Activated T-helper 1 cell treated with anti-CD3 and anti-CD28 coated beads, Interleukin-2, amount 50 U/mL, for 16 hours (primary cell): ENCODE measurements at places on chromosomes 7 and 10.
A peak's percentile ranks its signal among the peaks of the same experiment; 100 is the strongest.

DNA sequence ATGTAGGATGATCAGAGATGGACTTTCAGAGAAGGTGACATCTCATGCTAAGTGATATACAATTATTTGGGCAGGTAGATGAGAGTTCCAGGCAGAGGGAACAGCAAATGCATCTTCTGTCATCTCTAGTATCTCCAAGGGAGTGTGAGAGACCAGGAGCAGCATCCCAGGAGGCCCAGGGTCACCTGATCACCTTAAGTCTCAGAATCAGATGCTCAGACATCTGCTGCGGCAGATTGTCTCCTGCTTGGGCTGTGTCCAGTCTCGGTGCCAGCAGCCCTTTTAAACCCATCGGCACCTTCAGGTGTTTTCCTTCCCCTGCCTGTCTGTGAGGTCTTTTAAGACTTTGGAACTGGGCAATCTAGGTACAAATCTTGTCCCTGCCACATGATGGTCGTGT lies 690.6 kb downstream of the LRMDA start:
- no peak for DNase-seq

- no peak for DNase-seq
Observed at GRCh38 chr10:116147147-116147905, 125.7 kb downstream of the GFRA1 start.

GRCh38 chr7:142405122-142405765 lies 147.4 kb upstream of the PRSS58 start:
- no peak for DNase-seq

DNA sequence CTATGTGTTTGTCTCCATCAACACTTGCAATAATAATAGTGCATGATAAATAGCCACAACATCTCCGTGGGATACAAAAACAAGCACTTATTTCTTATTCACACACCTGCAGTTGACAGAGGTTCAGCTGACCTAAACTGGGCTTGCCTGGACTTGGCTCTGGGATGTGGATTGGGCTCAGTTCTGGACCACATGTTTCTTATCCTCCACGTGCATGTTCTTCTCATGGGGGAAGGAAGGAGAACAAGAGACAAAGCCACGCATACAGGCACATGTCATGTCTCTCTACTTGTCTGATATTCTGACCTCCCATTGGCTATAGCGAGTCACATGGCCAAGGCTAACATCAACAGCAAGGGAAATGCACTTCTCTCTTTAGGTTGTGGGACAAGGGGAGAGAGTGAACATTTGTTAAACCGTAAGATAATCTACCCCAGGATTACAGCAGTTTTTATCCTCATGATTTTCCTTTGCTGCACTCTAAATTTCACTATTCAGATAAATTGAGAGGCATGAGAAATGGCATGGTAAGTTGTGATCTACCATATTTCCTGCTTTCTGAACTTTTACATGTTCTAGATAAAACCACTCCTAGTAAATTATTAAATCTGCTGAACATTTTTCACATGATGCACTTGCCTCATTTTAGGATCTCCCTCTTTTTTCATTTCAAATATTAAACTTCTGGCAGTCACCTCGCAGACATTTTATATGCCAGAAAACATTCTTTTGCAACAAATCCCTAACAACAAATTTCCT lies 33.7 kb downstream of the CFAP58 start:
- DNase-seq, result no peak

- DNase-seq, result no peak
Observed at GRCh38 chr7:37943905-37944736, 23.7 kb downstream of the EPDR1 start.

GRCh38 chr10:30013757-30014156 lies 45.6 kb downstream of the JCAD start:
- no peak for DNase-seq

GRCh38 chr7:149736478-149737360 lies 36.7 kb downstream of the ZNF467 start:
- no peak for DNase-seq

DNA sequence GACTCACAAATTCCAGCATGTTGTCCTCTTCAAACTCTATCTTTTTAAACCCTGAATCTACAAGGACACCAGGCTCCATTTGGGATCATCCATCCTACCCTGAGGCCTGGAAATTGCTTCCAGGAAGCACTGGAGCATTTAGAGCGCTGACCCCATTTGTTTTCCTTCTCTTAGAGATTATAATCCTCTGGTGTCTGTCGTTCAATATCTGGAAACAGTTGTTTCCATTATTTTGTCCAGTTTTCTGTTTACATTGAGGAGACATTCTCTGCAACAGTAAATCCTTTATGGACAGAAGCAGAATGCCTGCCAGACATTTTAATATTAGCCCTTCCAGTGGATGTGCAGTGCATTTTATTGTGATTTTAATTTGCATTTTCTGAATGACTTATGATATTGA lies 119.4 kb upstream of the MEOX2 start:
- no peak for DNase-seq

- no peak for DNase-seq
Observed at GRCh38 chr7:121563177-121563576, 167.1 kb upstream of the FAM3C start.

GRCh38 chr10:86688398-86688921 lies 20.1 kb downstream of the LDB3 start:
- peak; percentile 21 for DNase-seq

DNA sequence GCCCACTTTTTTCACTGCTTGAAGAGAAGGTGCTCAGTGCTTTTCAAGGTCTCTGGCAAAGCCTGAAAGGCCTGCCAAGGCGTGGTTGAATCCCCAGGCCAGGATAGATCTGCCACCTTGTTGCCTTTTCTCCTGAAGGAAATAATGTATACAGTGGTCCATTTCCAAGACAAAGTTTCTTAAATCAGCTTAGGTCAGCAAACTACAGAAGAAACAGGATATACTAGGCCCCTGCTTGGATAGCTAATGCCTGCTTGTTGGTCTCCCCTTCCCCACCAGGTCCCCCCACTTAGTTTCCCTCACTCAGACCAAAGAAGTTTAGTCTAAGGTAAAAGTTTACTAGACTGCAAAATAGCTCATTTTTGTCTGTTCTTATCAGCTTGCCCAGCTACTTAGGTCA lies 19.9 kb downstream of the COL17A1 start:
- no peak for DNase-seq

DNA sequence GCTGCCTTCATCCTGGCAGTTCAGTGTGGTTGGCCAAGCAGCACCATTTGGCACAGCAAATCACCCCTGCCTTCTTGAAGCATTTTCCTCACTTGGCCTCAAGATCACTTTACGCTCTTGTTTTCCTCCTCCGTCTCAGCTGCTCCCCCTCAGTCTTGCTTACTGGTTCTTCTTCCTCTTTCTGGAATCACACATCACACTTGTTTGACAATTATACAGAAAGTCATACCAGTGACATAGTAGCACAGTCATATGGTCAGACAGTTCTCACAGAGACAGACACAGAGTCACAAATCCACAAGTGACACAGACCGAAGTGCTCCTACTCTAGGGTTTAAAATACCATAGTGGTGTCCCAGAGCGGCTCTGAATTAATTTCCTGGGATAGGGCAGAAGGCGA lies 43.8 kb upstream of the ARL4A start:
- DNase-seq, result no peak

GRCh38 chr7:157384301-157384700 lies 47.5 kb downstream of the DNAJB6 start:
- DNase-seq, result no peak

- no peak for DNase-seq
Observed at GRCh38 chr10:971613-972012, 16.6 kb upstream of the GTPBP4 start.

DNA sequence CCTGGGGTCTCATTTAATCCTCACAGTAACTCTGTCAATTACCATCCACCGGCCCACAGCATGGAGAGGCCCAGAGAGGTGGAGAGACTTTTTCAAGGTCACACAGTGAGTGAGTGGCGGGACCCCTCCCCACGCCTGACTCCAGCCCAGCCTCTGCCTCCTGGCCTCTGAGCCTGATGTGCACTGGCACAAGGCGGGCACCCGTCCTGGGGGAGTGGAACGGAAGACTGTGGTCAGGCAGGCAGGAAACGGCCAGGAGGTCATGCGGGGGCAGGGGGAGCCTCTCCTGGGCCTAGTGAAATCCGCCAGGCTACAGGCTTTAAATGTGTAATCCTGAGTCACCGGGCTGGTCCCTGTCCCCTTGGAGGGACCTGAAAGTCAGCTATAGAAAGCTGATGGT lies 32.2 kb downstream of the ZCCHC24 start:
- no peak for DNase-seq

- no peak for DNase-seq
Observed at GRCh38 chr7:135377171-135377570, 132.7 kb downstream of the CNOT4 start.

DNA sequence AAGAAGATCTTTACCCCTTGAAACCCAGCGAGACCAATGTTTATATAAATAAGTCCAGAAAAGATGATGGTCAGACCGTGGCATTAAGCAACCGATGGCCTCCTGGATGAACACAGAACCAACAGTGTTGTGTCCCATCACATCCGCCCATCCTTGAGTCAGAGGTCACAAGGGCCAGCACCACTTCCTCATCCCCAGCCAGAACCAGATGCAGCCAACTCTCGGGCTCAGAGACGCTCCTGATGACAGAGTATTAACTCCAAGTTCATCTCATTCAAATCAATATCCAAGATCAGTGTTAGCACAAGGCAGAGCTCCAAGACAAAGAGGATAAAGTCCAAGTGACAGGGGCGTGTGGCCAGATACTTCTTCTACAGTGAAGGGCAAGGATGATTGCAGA lies 63.5 kb downstream of the FAM53B start:
- DNase-seq, result no peak

DNA sequence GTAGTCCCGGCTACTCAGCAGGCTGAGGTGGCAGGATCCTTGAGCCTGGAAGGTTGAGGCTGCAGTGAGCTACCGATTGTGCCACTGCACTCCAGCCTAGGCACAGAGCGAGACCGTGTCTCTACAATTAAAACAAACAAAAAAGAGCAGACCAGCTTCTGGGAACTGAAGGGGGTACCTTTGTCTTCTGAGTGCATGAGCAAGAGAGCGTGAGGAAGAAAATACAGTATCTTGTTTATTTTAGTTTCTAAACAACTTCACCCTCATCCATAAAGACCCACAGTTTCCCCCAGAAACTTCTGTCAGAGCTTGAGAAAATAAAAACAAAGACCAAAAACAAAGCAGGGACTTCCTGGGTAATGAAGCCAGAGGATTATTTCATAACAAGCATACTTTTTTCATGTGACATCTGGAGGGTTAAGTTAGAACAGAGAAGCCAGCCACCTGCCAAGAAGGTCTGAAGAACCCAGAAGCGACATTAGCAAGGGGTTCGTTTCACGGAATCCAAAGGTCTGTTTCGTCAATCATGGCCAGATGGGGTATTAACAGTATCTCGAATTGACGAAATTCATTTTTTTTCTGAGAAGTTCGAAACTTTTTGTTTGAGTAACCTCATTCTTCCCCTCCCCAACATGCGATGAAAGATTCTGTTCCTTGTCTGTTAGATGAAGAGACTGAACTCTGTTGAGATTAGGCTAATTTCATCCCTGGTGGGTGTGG lies 10.2 kb upstream of the IL2RA start:
- no peak for DNase-seq

- no peak for DNase-seq
Observed at GRCh38 chr7:137755846-137756651, 90.7 kb downstream of the DGKI start.

GRCh38 chr10:76977046-76977445 lies 660.6 kb downstream of the KCNMA1 start:
- no peak for DNase-seq

GRCh38 chr7:120799147-120799546 lies 58.8 kb downstream of the TSPAN12 start:
- no peak for DNase-seq

GRCh38 chr7:2541291-2542010 lies 13.9 kb downstream of the BRAT1 start:
- DNase-seq, result no peak

GRCh38 chr7:42202601-42203000 lies 34.4 kb downstream of the GLI3 start:
- DNase-seq, result no peak

GRCh38 chr10:84668186-84668763 lies 339.9 kb downstream of the CCSER2 start:
- DNase-seq, result no peak

- DNase-seq, result no peak
Observed at GRCh38 chr10:15306735-15307280, 64.3 kb downstream of the FAM171A1 start.

DNA sequence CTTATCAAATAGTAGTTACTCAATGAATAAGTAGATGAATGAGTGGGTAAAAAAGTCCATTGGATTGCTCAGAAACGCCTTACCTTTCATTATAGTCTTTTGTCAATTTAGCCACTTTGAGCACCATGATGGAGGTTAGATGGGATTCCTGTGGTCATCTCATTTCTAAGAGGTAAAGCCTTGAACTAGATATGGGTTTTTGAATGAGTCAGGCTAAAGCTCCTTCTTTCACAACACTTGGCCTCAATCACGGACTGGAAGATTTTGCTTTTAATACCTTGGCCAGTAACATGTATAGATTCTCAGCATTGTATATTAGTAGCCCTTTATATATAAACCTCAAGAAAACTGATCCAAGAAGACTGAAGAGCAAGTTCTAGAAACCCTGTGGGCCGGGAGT lies 99.7 kb upstream of the CCDC6 start:
- no peak for DNase-seq

- no peak for DNase-seq
Observed at GRCh38 chr7:12746211-12746610, 58.8 kb downstream of the ARL4A start.

DNA sequence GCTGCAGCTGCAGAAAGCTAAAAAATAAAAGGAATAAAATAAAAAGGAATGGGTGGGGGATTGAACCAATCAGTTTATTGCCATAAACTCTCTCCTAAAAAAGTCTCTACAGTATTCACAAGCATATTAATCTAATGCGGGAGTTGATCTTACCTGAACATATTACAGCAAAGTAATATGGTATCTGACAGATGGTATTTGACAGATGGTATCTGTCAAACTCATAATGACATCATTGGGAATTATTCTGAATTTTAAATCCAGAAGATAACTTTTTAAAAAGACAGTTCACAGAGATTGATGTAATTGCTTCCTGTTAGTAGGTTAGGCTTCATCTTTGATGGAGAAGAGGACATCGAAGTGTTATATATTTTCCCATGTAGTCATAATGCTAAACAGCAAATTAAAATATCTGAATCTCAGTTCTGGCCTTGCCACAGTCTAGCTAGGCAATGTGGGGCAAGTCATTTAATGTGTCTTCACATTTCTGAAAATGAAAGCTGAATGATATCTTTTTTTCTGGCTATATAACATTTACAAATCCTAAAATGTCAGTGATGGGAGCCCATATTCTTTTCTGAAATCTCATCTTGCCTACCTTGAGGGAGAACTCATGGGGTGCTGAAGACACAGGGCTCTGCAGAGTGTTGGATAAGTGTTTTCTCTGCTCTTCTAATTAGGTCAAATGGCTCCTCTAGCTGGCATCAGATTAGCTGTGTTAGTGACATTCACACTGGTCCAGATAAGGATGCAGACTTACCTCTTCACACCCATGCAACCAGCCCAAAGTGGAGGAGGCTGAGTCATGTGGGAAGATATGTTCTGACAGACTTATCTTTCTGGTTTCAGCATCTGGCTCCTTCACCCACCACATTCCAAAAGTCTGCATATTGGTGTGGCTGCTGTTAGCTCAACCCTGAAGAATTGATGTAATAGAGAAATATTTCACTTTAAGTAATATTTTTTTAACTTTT lies 2.1 kb upstream of the LIPM start:
- no peak for DNase-seq

- no peak for DNase-seq
Observed at GRCh38 chr10:99360934-99361333, 31.8 kb downstream of the CNNM1 start.
